ENCODE measurements at places on chromosomes 7 and 10.

DNA sequence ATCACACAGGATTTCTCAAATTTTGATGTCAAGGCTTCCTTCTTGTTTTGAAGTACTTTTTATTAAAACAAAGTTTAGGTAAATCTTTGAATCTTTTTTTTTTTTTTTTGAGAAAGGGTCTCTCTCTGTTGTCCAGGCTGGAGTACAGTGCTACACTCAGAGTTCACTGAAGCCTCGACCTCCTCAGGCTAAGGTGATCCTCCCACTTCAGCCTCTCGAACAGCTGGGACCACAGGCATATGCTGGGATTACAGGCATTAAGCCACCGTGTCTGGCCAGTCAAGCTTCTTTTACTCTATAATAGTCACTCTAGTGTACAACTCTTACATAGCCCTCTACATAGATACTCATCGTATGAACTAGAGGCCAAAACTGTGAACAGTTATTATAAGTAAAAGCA is 3.4 kb downstream of the RUFY2 start:
- no peak for DNase-seq

GRCh38 chr10:5252177-5253037 is 55.8 kb downstream of the AKR1C4 start:
- no peak for DNase-seq

- DNase-seq, result no peak
These were observed 4.5 kb downstream of the RBP4 start for GRCh38 chr10:93596539-93596938.

DNA sequence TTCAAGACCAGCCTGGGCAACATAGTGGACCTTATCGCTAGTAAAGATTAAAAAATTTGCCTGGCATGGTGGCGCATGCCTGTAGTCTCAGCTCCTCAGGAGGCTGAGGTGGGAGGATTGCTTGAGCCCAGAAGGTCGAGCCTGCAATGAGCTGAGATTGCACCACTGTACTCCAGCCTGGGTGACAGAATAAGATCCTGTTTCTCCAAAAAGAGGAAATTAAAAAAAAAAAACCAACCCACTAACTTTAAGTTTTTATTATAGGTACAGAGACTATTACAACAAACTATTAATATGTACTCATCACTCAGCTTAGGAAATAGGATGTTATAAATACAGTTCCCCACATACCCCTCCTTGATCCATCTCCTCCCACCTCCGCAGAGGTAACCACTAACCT is 30.2 kb downstream of the DHTKD1 start:
- DNase-seq, result no peak

DNA sequence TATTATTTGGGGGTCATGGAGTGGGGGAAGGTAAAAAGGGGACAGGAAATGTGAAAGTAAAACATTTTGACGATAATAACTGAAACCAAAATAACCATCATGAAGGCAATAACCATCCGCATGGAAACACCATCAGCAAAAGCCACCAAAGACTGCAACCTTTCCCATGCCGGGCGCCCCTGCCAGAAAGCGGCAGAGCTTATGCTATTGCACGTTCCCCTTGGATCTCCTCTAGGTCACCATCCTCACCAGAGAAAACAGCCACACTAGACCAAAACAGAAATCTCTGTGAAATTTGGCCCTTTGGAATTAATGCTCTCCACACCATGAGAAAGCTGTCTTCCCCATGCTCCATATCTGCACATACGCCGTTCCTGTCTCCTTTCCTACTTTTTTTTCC is 31.1 kb downstream of the DRGX start:
- no peak for DNase-seq

GRCh38 chr10:68562661-68563570 is 2.8 kb downstream of the TET1 start:
- DNase-seq, result no peak

GRCh38 chr10:113497198-113497597 is 55.7 kb upstream of the HABP2 start:
- DNase-seq, result no peak

DNA sequence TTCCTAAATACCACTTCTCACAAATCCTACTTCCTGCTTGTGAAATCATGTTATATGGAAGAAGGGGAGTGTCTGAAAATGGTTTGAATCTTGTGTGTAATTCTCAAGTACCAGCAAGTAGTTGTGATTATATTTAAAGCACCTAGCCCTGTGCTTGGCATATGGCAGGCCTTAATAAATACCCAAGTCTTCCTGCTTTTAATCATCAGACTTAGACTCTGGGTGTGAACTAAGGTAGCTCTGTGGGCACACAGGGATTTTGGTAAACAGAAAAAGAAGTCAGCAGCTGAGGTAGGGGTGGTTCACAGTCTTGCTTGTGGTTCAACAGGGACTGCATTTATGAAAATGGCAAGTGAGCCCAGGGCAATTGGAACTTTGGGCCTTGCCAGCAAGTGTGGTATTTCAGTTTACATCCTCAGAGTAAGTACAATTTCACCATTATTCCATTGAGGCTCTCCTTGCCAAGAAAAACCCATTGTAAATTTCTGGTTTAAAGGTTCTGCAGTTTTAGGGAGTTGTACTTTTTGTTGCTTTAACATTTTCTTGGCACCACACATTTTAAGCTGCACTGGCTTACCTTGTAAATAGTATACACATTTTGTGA is 215.5 kb downstream of the AUTS2 start:
- DNase-seq, result no peak

DNA sequence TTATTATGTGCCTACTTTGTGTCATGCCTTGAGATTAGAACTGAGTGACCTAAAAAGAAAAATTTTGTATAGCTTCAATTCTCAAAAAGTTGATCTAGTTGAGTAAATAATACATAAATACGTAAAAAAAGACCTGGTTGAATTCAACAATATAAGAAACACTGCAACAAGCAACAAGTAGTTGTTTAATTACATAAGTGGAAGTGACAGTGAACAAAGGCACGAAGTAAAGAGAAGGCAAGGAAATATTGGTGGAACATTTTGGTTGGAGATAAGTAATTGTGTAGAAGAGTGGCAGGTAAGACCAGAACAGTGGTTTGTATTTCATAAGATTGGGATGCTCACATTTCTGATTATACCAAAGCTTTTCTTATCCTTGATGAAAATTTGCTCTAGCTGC is 8.2 kb upstream of the MYPN start:
- no peak for DNase-seq

DNA sequence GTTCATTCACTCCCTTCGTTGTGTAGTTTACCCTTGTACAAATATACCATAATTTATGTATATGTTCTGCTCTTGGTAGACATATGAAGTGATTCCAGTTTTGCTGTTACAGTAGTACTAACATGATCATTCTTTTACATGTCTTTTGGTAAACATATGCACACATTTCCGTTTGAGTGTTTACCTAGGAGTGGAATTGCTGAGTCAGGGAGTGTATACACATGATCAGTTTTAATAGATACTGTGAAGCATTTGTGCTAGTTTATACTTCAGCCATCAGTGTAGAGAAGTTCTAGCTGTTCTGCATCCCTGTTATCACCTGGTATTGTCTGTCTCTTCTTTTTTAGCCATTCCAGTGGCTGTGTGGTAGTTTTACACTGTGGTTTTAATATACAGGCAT is 34.5 kb upstream of the CYP26C1 start:
- DNase-seq, result no peak

- no peak for DNase-seq
These were observed 56.1 kb upstream of the PDLIM1 start for GRCh38 chr10:95346715-95347401.

DNA sequence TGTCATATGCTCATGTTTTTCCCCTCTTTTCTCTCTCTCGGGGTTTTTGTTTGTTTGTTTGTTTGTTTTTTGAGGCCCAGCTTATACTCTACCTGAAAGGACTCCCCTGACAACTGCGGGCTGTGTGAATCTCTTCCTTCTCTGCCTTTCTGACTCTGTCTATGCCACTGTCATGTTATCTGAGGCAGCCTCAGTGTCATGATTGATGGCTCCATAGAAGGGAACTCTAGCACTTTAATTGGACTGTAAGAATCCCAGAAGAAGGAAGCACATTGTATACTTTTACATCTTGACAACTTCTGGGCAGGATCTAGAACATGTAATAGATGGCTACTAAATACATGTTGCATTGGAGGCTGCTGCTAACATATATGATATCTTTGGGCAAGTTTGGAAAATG is 25.4 kb downstream of the AKR1B15 start:
- DNase-seq, result no peak

DNA sequence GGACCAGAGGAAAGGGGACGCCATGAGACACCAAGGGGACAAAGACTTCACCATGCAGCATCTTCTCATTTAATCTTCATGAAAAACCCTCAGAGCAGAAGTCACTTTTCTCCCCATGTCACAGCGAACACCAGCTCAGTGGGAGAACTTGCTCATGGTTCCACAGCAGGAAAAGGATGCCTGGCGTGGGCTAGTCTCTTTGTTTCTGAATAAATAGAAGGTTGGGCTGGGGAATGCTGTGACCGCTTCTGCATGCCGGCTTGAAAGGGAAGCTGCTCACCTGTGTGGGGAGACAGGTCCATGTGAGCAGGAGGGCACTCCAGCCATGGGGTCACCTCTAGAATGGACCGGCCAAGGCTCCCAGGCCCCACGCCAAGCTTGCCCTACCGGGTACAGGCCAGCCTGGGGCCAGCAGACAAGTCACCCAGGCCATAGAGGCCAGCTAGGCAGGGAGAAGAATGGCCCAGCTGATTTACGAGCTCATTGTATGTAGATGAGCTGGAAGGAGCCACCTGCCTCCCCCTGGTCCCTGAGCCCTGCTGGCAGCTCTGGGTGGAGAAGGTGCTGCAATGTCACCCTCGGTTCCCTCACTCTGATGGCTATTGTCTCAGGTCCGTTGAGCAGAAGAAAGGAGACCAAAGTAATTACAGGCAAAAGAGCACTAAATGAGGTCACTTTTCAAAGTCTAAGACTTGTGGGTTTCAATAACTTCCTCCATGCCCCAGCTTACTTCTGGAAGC is 82.0 kb upstream of the PDZD8 start:
- no peak for DNase-seq

- DNase-seq, result no peak
These were observed 784.0 kb downstream of the SUGCT start for GRCh38 chr7:40918701-40919271.

DNA sequence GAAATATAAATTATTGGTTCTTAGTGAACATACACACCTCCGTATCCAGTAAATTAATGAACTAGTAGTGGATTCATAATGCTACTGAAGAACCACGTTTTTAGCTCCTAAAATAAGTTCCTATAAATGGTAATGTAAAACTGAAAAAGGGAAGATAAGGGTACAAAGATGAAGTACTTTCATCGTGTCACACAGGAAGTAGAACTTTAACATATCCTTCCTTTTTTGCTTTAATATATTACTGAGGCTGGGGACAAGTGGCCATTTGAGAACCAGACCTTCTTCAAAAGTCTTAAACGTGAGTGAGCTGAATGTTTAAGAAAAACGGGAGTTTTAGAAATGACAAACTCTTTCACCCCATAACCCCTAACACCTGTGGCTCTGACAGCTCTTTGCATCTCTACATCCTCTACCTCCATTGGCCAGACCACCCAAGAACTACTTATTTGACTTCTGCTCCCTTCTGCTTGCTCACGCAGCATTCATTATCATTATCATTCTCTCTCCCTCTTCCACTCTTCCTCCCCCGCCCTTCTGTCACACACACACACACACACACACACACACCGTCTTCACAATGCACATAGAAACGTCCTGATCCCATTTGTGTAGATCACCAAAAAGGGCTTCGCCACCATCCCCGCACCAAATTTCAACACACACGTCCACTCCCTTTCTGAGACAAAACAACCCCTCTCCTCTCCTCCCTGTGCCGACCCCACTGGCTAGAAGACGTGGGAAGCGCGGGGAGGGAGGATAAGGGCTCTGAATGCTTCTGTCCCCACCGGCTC is 677 bp downstream of the SKAP2 start:
- DNase-seq, result no peak
